A172 (cell line): ENCODE measurements at places on chromosomes 1 and 21. TPM values are rescaled to one million over a fixed set of nuclear protein-coding genes. Genes with fewer than 3 reads are reported as not detected.

GRCh38 chr1:196147530-196147929, 460.7 kb downstream of the KCNT2 start:
- DNase-seq = no peak

DNA sequence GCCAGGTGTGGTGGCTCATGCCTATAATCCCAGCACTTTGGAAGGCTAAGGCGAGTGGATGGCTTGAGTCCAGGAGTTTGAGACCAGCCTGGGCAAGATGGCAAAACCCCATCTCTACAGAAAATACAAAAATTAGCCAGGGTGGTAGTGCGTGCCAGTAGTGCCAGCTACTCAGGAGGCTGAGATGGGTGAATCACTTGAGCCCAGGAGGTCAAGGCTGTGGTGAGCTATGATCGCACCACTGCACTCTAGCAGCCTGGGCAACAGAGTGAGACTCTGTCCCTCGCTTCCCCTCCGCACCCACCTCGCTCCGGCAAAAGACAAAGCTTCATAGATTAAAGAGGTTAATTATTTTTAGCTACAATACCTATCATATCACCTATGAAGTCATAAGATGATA, 100.0 kb downstream of the HHAT start:
- DNase-seq = no peak

DNA sequence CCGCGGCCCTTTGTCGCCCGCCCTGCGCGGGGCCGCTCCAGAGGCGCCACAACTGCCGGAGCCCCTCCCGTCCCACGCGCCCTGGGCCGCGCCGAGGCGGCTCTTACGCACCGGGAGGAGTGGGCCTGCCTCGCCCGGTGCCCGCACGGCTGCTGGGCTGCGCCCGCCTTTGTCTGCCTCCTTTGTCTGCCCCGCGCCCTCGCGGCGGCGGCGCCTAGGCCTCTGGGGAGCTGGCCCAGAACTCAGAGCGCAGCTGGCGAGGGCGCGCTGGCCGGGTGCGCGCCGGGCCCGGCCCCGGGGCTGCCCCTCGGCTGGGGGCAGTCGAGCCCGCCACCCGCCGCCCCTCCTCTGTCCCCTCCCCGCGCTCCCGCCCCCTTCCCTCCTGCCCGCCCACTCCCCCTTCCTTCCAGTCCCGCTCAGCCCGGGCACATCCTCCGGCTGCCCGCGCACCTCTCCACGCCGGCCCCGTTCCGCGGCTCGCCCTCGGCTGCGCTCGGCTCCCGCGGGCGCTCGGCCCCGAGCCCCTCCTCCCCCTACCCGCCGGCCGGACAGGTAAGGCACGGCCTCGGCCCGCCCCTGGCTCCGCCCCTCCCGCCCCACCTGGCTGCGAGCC, at the start of gene DRAXIN:
TSS of gene DRAXIN (plus strand) at position 409 of the 613 bp plus-strand sequence. CDS start 14,549 bp downstream, outside the sequence.
- no peak for DNase-seq

DNA sequence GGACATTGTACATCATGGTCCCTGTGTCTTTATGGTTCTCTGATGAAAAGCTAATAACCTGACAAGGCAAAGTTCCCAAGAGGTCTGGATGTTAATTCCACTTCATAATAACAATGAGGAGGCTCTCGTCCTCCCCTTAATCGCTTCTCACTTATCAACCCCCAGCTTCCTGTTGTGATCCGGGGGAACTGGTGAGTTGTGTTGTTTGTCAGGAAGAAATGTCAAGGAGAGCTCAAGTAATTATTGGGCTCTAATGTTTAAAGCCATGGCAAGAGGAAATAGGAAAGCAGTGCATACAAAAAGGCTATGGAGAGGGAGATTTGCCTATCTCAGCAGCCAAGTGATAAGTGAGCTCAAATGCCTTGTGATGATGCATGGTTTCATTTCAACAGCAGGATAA, 42.8 kb upstream of the RASAL2 start:
- no peak for DNase-seq

DNA sequence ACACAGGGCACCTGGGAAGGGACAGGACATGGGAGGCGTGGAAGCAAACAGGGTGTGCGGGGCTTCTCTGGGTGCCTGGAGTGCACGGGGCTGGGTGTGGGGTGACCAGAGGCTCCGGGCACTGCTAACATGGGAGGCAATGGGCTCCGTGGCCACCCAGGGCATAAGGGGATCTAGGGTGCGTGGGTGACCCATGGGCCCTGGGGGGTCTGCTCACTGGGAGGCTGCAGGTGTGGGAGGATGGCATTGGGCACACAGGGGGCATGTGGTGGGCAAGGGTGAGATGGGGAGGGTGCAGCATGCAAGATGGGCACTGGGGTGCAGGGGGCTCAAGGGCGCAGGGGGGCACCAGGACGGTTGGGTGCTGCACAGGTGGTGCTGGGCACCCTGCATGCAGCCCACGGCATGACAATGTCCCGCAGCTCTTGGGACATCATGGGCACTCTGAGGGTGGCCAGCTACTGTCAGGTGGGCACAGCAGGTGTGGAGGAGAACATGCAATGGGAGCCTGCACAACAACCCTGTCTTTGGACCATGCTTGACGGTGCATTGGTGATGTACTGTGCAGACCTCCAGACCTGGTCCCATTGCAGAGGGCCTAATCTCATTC, 15.1 kb downstream of the TRIM11 start:
- no peak for DNase-seq

- no peak for DNase-seq
Measured at GRCh38 chr1:228977307-228977706, 242.0 kb downstream of the RHOU start.

- DNase-seq = no peak
Measured at GRCh38 chr1:47444297-47444561, 6.4 kb downstream of the FOXD2 start.

DNA sequence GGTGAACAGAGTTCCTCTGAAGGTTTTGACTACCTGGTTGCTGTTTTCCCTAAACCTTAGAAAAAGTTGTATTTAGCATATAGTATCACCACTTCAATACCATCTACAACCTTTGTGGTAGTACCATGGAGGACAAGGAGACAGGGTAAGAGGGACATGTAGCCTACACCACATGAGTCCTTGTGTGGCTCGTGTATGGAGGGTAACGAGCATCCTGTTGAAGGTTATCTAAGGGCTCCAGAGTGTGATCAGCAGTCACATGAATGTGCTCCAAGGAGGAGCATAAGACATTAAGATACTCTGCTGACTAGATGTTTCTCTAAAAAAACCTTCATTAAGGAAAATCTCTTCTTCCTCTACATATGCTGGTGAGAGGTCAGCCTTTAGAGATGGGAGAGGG, 67.3 kb downstream of the VCAM1 start:
- no peak for DNase-seq

GRCh38 chr1:157115851-157116736, 16.5 kb upstream of the ETV3L start:
- no peak for DNase-seq

DNA sequence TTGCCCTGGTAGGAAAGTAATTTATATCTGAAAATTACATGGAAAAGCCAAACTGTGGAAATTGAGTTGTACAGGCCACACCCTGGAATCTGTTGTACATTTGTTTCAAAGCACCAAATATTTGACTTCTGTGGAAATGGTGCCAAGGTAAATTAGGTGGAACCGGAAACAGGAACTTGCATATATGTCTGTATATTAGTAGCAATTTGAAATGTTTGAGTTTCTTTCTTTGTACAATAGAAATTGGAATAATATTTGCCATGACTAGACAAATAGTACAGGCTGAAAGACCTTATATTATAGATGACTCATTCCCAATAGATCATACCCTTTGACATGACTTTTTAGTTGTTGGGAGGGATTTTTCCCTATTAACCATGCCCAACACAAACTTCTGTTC, 10.5 kb upstream of the TAF1A start:
- no peak for DNase-seq

GRCh38 chr21:42263591-42264131, 44.7 kb downstream of the ABCG1 start:
- no peak for DNase-seq

- peak; percentile 30 for DNase-seq
Measured at GRCh38 chr21:42850866-42851391, 28.4 kb downstream of the WDR4 start.

- DNase-seq = peak; percentile 82
Measured at GRCh38 chr1:11062965-11063401, 3.2 kb upstream of the SRM start.

DNA sequence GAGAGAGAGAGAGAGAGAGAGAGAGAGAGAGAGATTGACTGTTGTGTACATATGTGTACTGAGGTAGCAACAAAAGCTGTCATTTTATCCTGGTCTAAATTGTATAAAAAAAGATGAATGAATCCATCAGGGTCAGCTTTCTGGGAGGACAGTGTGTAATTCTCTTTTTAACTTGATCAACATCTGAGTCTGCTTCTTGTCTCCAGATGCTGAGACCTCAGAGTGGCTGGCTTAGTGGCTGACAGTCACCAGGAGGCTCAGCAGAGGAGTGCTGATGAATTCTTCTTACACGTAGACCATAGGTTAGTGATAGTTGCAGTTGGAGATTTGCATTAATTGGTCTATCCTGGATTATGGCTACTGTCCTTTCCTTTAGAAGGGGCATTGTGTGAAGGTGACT, 28.5 kb upstream of the PLXNA2 start:
- no peak for DNase-seq

GRCh38 chr1:237713916-237714315, 176.8 kb downstream of the ZP4 start:
- DNase-seq = peak; percentile 24

DNA sequence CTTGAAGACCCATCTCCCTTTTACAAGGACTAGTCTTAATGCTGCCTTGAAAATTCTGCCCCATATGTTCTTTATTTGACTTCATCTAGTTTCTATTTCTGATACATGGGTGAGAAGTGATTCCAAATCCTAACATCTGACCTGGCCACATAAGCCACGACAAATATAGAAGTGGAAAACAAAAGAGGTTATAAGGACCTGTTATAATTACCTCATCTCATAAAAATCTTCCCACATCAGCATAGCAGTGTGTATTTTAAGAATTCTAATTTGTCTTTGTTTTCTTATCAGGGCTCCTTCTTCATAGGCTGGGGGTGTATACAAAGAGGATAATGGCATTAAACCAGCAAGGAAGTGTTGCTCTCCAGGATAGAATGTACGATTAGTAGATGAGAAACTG, 1007.4 kb downstream of the TTLL7 start:
- DNase-seq = no peak

DNA sequence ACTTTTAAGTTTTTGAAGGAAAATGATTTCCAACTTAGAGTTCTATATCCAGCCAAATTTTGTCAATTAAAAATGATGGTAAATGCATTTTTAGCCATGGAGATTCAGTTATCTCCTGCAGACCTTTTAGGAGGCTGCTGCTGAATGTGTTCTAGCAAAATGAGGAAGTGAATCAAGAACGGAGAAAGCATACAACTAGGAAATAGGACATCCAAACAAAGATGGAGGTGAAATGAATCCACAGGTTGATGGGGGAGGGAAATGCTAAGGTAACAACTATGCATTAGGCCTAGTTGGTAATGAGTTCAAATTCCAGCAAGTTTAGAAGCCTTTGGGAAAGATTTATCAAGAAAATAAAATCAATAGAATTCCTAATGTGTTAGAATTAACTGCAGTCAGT, 80.5 kb downstream of the FNBP1L start:
- DNase-seq = no peak

DNA sequence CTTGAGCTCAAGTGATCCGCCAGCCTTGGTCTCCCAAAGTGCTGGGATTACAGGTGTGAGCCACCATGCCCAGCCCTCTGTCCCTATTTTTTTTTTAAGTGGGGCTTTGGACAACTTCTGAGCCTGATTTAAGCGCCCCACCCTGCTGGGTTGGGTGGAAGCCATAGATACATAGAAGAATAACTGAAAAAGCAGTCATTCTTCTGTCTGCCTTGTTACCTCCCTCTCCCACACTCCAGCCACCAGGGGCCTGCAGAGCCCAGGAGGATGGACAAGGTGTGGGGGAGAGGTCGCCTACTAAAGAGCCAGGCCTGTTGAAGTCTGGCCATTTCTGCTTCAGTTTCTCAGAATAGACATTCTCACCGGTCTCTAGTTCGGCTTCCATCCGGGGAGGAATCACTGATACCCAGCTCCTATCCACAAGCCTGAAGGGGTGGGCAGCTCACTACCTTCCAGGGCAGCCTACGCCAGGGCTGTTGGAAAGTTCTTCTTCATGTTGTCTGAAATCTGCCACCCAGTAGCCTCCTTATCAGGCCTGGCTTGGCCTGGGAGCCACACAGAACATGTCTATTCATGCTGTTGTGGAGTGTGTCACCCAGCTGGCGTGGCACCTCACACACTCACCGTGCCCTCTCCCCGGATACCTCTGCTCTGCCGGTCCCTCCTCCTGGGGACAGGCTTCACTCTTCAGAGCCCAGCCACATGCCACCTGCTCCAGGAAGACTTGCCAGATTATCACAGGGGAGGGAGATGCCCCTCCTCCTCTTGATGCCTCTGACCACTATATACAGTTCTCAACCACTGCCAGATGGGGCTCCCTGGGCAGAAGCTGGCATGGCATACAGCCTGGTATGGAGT, 27.7 kb downstream of the KNCN start:
- DNase-seq = no peak

GRCh38 chr1:46577671-46578070, 26.2 kb upstream of the KNCN start:
- DNase-seq = no peak

- DNase-seq = no peak
Measured at GRCh38 chr1:33615546-33615945, 143.1 kb downstream of the ZSCAN20 start.

- DNase-seq = no peak
Measured at GRCh38 chr1:156601892-156602291, 613 bp upstream of the GPATCH4 start.

DNA sequence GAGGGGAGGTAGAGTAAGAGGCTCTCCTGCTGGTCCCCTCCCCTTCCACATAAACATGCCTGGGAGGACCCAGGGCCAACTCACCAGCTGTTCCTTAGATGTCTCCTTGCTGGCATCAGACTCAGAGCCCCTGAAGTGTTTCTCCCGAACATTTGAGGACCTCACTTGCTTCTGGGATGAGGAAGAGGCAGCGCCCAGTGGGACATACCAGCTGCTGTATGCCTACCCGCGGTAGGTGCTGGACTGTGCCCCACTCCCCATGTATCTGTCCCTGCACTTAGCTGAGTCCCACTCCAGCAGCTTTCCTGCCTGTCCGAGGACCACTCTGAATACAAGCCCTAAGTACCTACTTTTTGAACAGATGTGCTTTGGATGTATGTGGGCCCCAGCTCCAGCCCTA, 383 bp downstream of the MPL start:
- no peak for DNase-seq

GRCh38 chr1:209513226-209513625, 70.3 kb upstream of the CAMK1G start:
- DNase-seq = peak; percentile 63

The WDR64 gene
- not detected in 2 replicates for total RNA-seq

The TRIM67 gene
- total RNA-seq = 0.02 and 0.05 TPM in 2 replicates

The KPNA6 gene
- 35.5 and 37.8 TPM in 2 replicates for total RNA-seq

The ZMYND12 gene
- not detected in 2 replicates for total RNA-seq

The GPR161 gene
- 26.0 and 26.1 TPM in 2 replicates for total RNA-seq

The COL11A1 gene
- 1.9 and 7.6 TPM in 2 replicates for total RNA-seq

The CELA2A gene
- total RNA-seq = not detected in 2 replicates

The PALMD gene
- total RNA-seq = 0.69 and 0.88 TPM in 2 replicates

The MLLT11 gene
- 99.2 and 101 TPM in 2 replicates for total RNA-seq

The LUZP1 gene
- total RNA-seq = 22.1 and 29.4 TPM in 2 replicates

The LEPR gene
- total RNA-seq = 3.0 and 3.1 TPM in 2 replicates

The INTS7 gene
- total RNA-seq = 30.1 and 35.8 TPM in 2 replicates

The C1orf94 gene
- not detected in 2 replicates for total RNA-seq

The BRWD1 gene
- total RNA-seq = 40.5 and 46.9 TPM in 2 replicates

The ATP1A2 gene
- total RNA-seq = 0.22 and 0.84 TPM in 2 replicates
